Upper lobe of left lung (tissue), 6 donors: ENCODE measurements at places on chromosomes 2 and 18. TPM values are rescaled to one million over a fixed set of nuclear protein-coding genes. Genes with fewer than 3 reads are reported as not detected.

DNA sequence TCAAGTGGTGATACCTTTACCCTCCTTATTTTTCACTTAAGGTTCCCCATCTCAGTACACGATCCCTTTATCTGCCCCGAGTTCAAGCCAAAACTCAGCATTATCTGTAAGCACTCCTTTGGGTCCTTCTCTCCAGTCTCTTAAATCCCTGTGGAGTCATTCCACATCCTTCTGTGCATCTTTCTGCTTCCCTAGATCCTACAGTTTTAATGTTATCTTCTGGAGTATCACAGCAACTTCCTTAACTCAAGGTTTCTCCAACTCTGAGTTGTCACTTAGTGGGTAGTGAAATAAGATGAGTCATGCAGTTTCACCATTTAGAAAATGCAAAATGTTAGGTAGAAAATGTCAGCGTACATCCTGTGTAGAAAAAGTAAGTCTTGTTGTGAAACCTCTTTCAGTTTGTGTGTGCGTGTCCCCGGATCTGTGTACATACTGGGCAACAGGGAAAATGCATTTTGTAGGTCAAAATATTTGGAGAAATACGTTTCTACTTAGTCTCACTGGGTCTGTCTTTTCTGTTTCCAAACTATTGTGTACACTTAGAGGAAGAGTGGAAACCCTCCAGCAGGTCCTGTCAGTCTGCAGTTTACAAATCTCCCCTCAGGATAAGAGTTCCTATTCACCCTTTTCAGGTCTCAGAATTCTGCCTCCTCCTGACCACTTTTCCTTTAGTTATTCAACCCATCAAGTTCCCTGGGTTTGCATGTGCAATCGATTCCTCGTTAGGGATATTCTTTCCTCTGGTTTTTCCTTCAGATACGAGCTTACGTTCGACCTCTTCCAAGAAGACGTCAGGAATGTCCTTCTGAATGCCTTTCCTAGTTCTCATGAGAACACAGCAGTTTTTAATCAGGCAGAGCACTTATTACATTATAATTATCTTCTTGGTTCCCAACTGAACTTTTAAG is 154.8 kb downstream of the TGIF1 start:
- no peak for DNase-seq

Gene TMEM131
- 52.4 TPM for total RNA-seq

Gene ANKRD29
- 50.4 TPM for total RNA-seq

GRCh38 chr2:30039101-30039500 is 107.7 kb upstream of the YPEL5 start:
- no peak for DNase-seq

DNA sequence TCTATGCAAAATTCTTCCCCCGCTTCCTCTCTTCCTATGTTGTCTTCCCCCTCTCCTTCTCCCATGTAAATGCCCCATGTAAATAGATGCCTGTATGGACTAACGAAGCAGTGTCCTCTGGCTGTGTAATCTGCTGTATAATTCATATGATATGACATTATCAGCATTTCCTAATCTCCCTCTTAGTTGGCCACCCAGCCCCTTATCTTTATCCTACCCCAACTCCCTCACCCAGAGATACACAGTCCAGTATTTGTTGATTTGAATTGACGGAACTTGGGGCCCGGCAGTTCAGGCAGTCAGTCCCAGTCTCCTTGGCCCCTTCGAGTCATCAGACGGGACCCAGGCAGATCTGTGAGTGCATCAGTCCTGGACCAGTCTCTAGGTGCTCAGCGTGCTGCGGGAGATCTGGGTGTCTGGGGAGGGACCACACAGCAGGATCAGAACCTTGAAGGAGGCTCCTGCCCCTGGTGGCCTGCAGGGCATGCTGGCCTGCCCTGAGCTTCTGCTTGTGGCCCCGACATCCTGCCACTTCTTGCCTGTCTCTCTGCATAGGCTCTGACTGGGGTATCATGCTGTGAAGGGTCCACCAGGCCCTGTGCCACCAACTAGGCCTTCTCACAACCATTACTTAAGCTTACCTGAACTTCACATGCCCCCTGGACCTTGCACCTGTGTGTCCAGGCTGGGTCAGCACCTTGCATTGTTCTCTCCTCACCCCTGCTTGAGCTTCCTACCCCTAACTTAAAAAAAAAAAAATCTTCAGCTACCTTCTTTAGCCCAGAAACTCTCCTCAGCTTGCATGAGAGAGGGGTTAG is 88.1 kb upstream of the ATL2 start:
- DNase-seq = no peak

Gene NEU4
- total RNA-seq = not detected

DNA sequence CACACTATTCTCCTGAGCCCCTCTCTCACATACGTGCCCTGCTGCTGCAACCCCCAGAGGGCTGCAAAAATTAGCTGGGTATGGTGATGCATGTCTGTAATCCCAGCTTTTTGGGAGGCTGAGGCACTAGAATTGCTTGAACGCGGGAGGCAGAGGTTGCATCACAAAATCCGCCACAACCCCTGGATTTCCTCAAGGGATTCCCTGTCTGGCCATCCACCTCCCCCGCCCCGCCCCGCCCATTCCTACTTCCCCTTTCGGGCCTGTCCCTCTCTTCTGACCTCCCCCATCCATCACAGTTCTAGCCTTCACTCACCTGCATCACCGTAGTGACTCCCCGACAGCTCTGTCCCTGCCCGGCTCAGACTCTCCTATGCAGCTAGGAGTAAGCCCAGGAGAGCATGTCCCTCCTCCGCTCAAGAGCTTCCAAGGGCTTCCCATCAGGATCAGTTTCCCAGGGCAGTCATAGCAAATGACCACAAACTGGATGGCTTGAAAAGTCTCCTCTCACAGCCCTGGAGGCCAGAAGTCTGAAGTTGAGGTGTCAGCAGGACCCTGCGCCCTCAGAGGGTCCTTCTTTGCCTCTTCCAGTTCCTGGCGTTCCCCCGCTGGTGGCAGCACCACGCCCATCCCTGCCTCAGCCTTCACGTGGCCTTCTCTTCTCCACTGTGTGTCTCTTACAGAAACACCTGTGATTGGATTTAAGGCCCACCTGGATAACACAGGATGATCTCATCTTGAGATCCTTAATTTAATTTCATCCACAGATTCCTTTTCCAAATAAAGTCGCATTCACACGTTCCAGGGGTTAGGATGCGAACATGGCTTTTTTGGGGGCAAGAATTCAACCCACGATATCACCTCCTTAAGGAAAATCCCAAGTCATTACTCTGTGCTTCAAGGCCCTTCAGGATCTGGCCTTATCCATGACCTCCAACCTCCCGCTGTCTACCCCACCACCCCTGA is 58.5 kb downstream of the HS1BP3 start:
- DNase-seq = no peak

DNA sequence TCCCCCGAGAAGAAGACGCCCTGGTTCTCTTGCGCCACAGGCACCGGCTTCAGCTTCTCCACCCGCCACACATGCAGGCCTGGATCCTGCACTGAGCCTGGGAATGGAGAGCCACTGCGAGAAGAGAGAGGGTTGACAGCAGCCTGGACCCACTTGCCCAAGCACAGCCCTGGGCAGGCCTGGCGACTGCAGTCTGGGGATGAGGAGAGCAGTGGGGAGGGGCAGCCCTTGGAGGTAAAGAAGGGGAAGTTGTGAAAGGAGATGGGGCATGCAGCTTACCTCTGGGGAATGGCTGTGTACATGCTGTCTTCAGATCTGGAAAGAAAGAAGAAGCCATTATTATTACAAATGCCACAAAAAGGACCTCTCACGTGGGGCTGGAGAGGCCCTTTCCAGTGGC is 8.3 kb downstream of the CAPG start:
- DNase-seq = no peak

GRCh38 chr2:168920504-168921157 is 19.5 kb downstream of the G6PC2 start:
- DNase-seq = no peak

DNA sequence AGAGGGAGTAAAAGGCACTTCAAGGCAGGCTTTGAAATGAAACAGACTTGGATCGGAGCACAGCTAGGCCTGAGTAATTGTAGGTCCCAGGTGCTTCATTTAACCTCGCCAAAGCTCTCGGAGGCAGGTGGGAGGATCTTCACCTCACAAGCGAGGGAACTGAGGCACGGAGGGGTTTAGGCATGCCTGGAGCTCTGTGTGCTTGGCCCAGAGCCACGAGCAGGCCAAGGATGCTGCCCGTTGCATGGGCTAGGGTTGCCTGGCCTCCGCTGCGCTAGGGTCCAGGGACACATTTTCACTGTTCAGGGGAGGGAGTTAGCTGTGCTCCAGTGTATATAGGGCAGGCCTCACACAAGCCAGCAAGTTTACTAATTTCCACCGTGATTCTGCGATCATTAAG is 11.2 kb downstream of the TMEM37 start:
- DNase-seq = no peak

Gene CNDP1
- total RNA-seq = not detected

Gene CRACDL
- total RNA-seq = 23.4 TPM

- no peak for DNase-seq
Measured at GRCh38 chr2:237909801-237910475, 50.5 kb downstream of the RAMP1 start.
